Left forelimb (tissue), 1 donor: ENCODE measurements at places on chromosomes 11 and 22.

DNA sequence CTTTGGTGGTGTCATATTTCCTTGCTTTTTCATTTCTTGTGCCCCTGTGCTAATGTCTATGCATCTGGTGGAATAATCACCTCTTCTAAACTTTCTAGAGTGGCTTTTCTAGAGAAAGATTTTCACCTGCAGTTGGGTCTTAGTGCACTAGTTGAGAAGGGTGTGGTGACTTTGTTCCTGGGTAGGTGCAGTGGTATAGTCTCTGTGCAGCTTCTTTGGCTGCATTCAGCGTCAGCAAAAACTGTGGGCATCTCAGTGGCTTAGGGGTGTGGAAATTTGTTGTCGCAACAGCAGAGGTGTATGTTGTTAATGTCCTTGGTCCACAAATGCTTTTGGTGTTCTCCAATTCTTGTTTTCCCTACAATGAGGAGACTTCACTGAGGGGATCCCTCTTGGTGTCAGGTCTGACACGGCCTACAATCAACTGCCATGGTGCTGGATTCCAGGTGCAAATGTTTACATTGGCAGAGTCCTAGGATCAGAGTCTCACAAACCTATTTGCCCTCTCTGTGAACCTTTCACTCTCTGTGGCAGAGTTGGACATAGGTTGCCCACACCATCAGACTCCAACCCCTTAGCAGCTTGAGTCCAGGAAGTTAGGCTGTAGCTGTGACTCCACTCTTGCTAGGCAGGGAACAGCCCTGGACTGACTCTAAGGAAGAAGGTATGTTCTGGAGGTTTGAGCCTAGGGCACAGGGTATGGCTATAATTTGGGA, 48.8 kb downstream of the GDPD4 start:
- DNase-seq: no peak

GRCh38 chr22:38846412-38846811, 2.6 kb upstream of the NPTXR start:
- no peak for DNase-seq

- no peak for DNase-seq
These were observed 24.5 kb upstream of the RAG2 start for GRCh38 chr11:36622431-36623136.

- DNase-seq: no peak
These were observed 3.2 kb downstream of the TAF1D start for GRCh38 chr11:93737904-93738612.

GRCh38 chr11:79857377-79858214, 416.8 kb upstream of the TENM4 start:
- no peak for DNase-seq

DNA sequence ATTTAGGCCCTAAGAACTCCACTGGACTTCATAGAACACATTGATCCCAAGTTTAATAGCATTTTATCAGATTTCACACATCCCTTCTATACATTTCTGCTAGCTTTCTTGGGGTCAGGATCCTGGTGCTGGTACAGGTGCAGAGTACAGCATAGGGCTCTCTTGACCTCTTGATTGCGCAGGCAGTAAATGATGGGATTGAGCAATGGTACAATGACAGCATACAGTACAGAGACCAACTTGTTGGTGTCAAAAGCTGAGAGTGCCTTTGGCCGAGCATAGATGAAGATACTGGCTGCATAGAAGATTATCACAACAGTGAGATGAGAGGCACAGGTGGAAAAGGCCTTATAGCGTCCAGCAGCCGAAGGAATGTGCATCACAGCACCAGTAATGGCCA, 4.8 kb downstream of the OR6A2 start:
- DNase-seq: no peak

GRCh38 chr22:44685384-44686056, 16.5 kb upstream of the PRR5 start:
- DNase-seq: no peak

GRCh38 chr11:27894552-27894951, 194.3 kb upstream of the BDNF start:
- DNase-seq: no peak

DNA sequence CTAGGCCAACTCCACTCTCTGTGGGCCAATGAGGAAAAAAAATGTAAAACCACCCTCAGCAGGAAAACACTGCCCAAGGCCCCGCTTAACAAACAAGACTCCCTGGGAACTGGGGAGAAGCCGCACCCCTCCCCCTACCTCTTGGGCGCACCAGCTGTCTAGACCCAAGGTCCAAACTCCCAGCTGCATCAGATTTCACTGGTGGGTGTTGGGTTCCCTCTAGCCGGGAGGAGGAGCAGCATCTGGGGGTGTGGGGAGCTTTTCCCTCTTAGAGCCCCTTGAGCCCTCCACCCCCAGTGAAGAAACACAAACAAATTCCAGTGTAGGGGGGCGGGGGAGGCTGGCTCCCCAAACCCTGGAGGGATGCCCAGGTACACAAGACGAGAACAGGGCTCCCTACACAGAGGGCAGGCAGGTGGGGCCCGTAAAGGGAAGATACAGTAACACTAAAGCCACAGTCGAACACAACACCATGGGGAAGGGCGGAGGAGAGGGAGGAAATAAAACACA, 64.9 kb downstream of the NECTIN1 start:
- DNase-seq: no peak

DNA sequence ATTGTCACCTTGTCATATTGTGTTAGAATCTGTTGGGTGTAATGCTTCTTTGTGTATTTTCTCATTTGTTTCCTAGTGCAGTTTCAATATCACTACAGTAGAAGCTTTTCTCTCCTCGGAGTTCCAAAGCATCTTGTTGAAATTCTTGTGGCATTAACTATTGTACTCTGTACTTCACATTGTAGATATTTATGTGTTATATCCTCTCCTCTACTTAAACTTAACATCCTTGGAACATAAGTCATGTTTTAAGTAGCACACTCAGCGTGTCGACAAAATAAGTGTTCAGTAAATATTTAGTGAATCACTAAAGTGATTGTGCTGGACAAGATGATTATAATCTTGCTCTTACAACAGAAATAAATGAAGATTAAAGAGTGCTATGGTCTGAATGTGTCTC, 201.7 kb downstream of the ARHGAP42 start:
- DNase-seq: no peak

- no peak for DNase-seq
These were observed 97.5 kb downstream of the PARVA start for GRCh38 chr11:12474871-12475270.

DNA sequence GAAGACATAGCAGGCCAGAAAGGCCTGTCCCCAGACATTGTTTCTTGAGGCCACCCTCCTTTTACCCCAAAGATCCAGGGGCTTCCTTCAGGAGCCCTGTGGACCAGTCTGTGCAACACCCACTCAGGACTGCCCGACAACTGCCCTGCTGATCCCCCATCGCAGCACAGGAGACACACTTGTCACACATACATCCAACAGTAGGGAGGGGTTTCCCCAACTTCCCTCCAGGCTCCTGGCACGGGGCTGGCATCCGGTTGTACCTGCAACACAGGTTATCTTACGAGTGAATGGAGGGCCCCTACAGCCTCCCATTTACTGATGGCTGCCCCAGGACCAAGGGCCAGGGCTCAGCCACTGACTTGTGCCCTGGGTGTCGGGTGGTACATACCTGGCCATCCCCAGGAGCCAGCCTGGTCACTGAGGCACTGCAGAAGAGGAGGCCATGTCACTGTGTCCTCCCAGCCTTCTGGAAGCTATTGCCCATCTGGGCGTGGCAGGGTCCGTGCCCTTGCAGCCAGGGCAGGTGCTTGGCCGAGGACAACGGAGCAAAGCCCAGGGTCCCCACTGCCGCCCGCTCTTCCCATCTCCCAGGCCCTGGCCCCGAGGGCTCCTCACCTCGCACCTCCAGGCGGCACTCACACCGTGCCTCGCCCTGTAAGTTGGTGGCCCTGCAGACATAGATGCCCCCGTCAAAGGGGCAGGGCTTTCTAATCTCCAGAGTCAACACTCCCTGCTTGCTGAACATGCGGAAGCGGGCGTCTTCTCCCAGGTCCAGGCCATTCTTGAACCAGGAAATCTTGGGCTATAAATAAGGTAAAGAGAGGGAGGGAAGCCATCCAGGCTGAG, 20.8 kb downstream of the MYBPC3 start:
- peak; percentile 53 for DNase-seq

- DNase-seq: peak; percentile 59
These were observed 19.9 kb downstream of the IFT27 start for GRCh38 chr22:36756031-36756430.
